ENCODE measurements at places on chromosomes 2 and 18.

DNA sequence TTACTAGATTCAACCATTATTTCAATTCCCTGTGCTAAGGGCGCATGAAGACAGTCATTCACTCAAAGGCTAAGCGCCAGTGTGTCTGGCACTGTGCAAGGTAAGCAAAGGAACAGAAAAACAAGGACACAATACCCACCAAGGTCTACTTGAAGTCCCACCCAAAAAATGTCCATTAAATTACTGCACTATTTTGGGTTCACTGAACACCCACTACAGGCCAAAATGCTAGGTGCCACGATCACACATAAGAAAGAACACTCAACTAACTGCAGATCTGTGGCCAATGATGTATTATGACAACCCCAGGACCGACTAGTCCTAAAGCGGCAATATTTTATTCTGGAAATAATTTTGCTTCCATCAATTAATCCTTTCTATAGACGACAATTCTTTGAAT is 1.8 kb downstream of the TMEM131 start:
- no peak for DNase-seq

- DNase-seq: no peak
Observed at GRCh38 chr2:216974321-216975302, 114.7 kb upstream of the TNP1 start.

DNA sequence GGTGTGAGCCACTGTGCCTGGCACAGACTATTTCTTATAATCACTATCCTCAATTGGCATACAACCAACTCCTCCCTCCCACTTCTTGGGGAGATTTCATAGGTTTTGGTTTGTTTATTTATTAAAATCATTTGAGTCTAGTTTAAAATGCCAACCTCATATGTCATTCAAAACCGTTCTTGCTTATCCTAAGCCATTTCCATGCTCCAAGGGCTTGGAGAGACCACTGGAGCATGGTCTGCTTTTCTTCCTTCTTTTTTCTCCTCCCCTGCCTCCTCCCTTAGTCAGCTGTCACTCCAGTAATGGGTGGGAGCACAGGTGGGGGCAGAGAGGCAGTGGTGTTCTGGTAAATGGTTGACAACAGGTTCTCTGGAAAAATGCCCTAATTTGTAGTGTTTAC is 20.4 kb upstream of the KCNS3 start:
- no peak for DNase-seq

- no peak for DNase-seq
Observed at GRCh38 chr2:195606179-195606578, 50.8 kb upstream of the SLC39A10 start.

- DNase-seq: no peak
Observed at GRCh38 chr18:11994703-11995444, 13.6 kb downstream of the IMPA2 start.

DNA sequence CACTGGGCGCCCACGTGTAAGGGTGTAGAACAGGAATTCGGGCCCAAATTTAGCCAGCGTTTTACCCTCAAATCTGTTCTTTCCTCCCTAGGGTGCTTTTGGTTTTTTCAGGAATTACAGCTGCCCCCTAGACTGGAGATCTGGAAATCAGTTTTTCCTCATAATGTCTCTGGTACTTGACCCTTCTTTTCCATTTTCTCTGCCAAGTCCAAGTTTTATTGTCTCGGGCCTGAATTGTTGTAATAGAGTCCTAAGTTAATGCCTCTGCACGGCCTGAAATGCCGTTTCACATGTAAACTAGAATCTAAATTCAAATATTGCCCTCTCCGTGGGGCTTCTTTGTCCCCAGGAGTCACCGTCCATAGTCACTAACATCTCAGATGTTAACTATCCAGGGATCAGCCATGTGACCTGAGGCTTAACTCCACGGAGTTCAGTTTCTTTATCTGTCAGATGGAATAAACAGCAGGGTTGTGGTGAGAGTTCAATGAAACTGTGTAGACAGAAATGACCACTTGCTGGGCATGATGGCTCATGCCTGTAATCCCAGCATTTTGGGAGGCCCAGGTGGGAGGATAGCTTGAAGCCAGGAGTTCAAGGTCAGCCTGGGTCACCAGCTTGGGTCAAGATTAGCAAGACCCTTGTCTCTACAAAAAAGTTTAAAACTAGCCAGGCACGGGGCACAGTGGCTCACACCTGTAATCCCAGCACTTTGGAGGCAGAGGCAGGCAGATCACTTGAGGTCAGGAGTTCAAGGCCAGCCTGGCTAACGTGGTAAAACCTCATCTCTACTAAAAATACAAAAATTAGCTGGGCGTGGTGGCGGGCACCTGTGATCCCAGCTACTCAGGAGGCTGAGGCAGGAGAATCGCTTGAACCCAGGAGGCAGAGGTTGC is 12.7 kb upstream of the CABLES1 start:
- DNase-seq: no peak

- no peak for DNase-seq
Observed at GRCh38 chr2:187577310-187577709, 23.1 kb upstream of the TFPI start.

- DNase-seq: no peak
Observed at GRCh38 chr18:44730803-44731529, 50.3 kb downstream of the SETBP1 start.
